ENCODE measurements at places on chromosomes 1 and 21. TPM values are rescaled to one million over a fixed set of nuclear protein-coding genes. Genes with fewer than 3 reads are reported as not detected.

DNA sequence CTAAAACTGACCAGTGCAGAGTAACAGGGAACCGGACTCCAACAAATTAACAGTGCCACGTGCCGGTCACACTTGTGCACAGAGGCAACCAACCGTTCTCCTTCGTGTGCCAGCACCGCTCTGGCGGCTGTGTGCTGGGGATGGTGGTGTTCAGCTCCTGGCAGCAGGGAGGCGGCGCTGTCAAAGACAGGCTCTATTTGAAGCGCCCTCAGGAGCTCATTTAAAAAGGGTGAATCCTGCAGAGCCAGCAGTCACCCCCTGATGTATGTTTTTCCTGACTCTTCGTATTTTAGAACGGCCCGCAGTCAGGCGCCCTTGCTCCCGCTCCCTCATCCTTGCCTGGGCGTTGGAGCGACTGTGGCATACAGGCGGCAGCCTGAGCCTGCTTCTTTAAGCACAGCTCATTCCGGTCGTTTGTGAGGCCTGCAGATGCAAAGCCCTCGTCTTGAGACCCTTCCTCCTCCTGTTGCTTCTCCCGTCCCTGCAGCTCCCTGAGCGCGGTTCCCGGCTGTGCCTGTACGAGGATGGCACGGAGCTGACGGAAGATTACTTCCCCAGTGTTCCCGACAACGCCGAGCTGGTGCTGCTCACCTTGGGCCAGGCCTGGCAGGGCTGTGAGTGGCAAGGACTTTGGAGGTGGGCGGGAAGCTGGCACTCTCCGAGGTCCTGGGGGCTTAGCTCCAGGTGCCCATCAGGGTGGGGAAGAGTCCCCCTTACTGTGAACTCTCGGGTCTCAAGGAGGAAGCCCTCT, 1.1 kb downstream of the DFFB start:
- no peak overlapping the region for H3K4me3 ChIP-seq
- no peak overlapping the region for H3K27ac ChIP-seq
- peaks cover 25% of the 10 kb centered on the region for H3K4me1 ChIP-seq
- DNase-seq: no peak

GRCh38 chr21:46081862-46082712, 15.8 kb upstream of the COL6A2 start:
- no peak overlapping the region for H3K4me3 ChIP-seq
- DNase-seq: no peak
- no peaks in the 10 kb centered on the region for H3K36me3 ChIP-seq

DNA sequence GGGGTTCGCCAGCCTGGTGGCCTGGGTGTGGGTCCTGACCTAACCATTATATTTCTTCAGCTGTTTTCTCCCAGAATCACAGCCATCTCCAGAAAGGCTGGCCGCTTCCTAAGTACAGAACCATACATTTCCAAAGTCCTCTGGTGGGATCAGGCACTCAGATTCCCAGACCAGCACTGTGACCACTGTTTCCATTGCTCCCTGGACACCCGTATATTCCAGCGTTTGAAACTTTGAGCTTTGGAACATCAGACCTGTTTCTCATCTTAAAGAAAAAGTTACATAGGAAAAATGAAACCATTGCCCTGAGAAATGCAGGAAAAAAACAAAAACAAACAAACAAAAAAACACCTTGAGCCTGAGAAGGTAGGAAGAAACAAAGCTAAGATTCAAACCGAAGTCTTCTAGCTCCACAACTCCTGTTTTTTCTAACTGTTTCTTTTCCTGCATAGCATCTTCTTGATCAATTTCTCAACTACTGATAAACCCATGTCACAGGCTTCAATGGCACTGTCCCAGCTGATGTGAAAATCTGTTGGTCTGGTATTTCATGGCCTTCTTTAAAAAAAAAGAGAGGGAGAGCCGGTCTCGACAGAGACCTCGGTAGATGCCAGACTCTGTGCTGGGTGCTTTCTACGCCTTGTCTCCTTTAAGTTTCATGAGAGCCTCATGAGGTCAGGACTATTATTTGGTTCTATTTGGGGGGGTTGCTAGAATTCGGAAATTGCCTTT, 221.3 kb downstream of the TOMM20 start:
- no peak overlapping the region for H3K4me3 ChIP-seq
- H3K27ac ChIP-seq: no peak overlapping the region
- DNase-seq: no peak
- H3K4me1 ChIP-seq: peaks cover 14% of the 10 kb centered on the region

CD244 gene
- total RNA-seq: 131 TPM

FYB2 gene
- total RNA-seq: not detected
